Stomach (tissue), 19 donors: ENCODE measurements at places on chromosomes 16 and 17. TPM values are rescaled to one million over a fixed set of nuclear protein-coding genes. Genes with fewer than 3 reads are reported as not detected.

Gene TP53TG3D
- not detected for polyA plus RNA-seq

Gene TPSAB1
- 16.9 TPM for polyA plus RNA-seq

Gene ALOX15B
- polyA plus RNA-seq: 3.1 TPM

Gene HS3ST6
- 1.6 TPM for polyA plus RNA-seq

Gene C16orf95
- 2.4 TPM for polyA plus RNA-seq

Gene MPV17L
- polyA plus RNA-seq: 3.1 TPM

Gene LASP1
- polyA plus RNA-seq: 119 TPM

Gene GPS2
- polyA plus RNA-seq: 79.7 TPM

Gene ABCA9
- polyA plus RNA-seq: 1.4 TPM

Gene SLC5A11
- not detected for polyA plus RNA-seq

Gene PLLP
- 43.7 TPM for polyA plus RNA-seq

Gene FAM20A
- 17.0 TPM for polyA plus RNA-seq

Gene SSTR5
- not detected for polyA plus RNA-seq

Gene SLX4
- 1.00 TPM for polyA plus RNA-seq

Gene C17orf78
- not detected for polyA plus RNA-seq

Gene WFDC1
- 12.9 TPM for polyA plus RNA-seq

Gene SETD1A
- 7.5 TPM for polyA plus RNA-seq

Gene ZNF652
- polyA plus RNA-seq: 21.5 TPM

Gene UTS2R
- polyA plus RNA-seq: not detected

Gene CDRT15L2
- polyA plus RNA-seq: not detected

Gene CIITA
- polyA plus RNA-seq: 18.4 TPM

Gene SUPT6H
- 17.7 TPM for polyA plus RNA-seq

Gene MYO15A
- 0.31 TPM for polyA plus RNA-seq

Gene ARHGAP23
- 6.6 TPM for polyA plus RNA-seq

Gene HLF
- polyA plus RNA-seq: 1.6 TPM

Gene ADAMTS18
- polyA plus RNA-seq: not detected

Gene KRT25
- not detected for polyA plus RNA-seq

Gene NUPR1
- 239 TPM for polyA plus RNA-seq

Gene CACNG3
- polyA plus RNA-seq: not detected

Gene ACSM2A
- polyA plus RNA-seq: not detected
